T-helper 17 cell (primary cell): ENCODE measurements at places on chromosomes 16 and 17. TPM values are rescaled to one million over a fixed set of nuclear protein-coding genes. Genes with fewer than 3 reads are reported as not detected.
A peak's percentile ranks its signal among the peaks of the same experiment; 100 is the strongest.

GRCh38 chr16:88430185-88430523, 22.9 kb upstream of the ZFPM1 start:
- H3K27ac ChIP-seq: peak overlapping the region; percentile 9
- H3K27me3 ChIP-seq: no peaks in the 10 kb centered on the region
- H3K4me1 ChIP-seq: peaks cover 3% of the 10 kb centered on the region
- DNase-seq: no peak

- H3K36me3 ChIP-seq: no peaks in the 10 kb centered on the region
- no peak for DNase-seq
- no peak overlapping the region for H3K4me3 ChIP-seq
- H3K27me3 ChIP-seq: no peaks in the 10 kb centered on the region
- no peak overlapping the region for H3K27ac ChIP-seq
Measured at GRCh38 chr17:52762147-52762793, 603.8 kb upstream of the CA10 start.

DNA sequence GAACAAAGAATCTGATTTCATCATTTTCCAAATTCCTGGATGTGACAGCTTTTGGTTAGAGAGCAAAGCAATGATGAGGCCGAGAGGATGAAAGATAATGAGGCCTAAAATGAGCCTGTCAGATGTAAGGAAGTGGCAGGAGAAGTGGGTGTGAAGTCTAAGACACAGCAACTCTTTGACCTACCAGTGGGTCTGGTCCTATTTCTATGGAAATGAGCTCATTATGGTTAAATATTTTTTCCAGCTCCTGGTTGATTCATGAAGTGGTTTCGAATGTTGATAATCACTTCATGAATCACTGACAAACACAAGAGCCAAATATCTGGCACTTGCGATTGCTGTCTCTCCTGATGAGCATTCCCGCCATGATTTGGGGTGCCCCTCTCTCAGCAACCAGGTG, 273.3 kb upstream of the CDH5 start:
- H3K4me1 ChIP-seq: no peaks in the 10 kb centered on the region
- no peaks in the 10 kb centered on the region for H3K36me3 ChIP-seq
- H3K27me3 ChIP-seq: peaks cover 22% of the 10 kb centered on the region

DNA sequence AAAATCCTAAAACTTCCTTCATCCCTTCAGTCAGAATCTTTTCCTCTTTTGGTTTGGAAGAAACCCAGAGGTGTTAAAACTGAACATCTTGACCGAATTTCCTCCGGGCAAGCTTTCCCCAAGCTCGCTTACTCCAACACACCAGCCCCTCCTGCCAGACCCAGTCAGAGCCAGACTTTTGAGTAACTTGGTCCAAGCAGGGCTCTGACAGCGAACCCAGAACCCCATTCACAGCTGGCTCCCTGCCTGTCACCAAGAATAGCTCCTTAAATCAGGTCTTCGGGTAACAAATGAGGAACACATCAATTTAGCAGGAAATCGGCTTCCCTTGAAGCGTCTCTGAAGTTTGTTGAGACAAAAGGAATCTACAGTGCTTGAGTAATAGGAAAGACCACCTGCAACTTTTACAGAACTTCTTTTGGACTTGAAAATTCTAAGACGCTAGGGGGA, 27.3 kb downstream of the GAS7 start:
- no peak overlapping the region for H3K4me3 ChIP-seq
- no peaks in the 10 kb centered on the region for H3K36me3 ChIP-seq
- DNase-seq: no peak
- peaks cover 18% of the 10 kb centered on the region for H3K27me3 ChIP-seq

- H3K36me3 ChIP-seq: no peaks in the 10 kb centered on the region
- H3K27me3 ChIP-seq: peaks cover 10% of the 10 kb centered on the region
- H3K4me1 ChIP-seq: peaks cover 7% of the 10 kb centered on the region
- no peak overlapping the region for H3K27ac ChIP-seq
- H3K4me3 ChIP-seq: no peak overlapping the region
- no peak for DNase-seq
Measured at GRCh38 chr17:73118951-73119391, 26.5 kb upstream of the SLC39A11 start.

- peak within 1 kb of the TSS; percentile 96 for H3K4me3 ChIP-seq
- H3K36me3 ChIP-seq: no peaks in the 10 kb centered on the region
- peak within 1 kb of the TSS; percentile 98 for H3K27ac ChIP-seq
Measured at GRCh38 chr17:58691701-58692238, at the start of gene TEX14. Gene TEX14, minus strand, starts transcription at chr17:58692045. Its CDS starts 40,044 bp downstream, at chr17:58652001.

DNA sequence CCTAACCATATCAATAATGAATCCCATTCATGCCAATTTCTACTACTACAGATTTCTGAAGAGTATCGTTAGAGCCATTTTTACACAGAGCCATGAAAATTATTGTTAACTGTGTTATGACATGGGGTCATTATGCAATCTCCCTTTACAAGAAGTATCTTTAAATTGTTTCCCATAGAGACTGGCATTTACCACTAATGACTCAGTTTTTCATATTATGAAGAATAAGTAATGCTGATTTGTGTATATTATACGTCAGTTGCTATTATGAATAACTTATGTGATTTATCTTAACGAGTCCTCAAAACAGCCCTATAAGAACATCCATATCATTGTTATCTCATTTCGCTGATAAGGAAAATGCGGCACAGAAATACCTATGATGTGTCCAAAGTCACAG, 173.8 kb downstream of the KCNJ2 start:
- H3K27me3 ChIP-seq: no peaks in the 10 kb centered on the region
- H3K36me3 ChIP-seq: no peaks in the 10 kb centered on the region
- H3K4me3 ChIP-seq: no peak overlapping the region
- no peak overlapping the region for H3K27ac ChIP-seq
- peaks cover 5% of the 10 kb centered on the region for H3K4me1 ChIP-seq

DNA sequence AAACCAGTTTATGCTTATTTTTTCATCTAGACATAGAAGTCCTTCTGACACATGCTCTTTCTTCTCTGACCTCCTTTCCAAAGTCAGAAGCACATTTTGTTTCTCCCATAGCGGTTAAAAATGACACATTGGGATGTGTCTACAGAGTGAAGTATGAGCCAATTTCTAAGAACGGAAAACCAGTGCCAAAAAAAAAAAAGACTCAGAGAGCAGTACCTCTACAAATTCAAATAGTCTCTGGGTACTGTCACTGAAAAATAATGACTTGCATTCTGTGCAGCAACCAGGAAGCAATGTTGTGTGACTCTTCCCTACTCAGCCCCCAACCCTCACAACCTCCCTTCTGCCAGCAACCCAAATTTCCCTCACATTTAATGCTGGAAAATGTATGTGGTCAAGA, 145.5 kb upstream of the PMFBP1 start:
- no peak overlapping the region for H3K4me3 ChIP-seq
- H3K4me1 ChIP-seq: no peaks in the 10 kb centered on the region

DNA sequence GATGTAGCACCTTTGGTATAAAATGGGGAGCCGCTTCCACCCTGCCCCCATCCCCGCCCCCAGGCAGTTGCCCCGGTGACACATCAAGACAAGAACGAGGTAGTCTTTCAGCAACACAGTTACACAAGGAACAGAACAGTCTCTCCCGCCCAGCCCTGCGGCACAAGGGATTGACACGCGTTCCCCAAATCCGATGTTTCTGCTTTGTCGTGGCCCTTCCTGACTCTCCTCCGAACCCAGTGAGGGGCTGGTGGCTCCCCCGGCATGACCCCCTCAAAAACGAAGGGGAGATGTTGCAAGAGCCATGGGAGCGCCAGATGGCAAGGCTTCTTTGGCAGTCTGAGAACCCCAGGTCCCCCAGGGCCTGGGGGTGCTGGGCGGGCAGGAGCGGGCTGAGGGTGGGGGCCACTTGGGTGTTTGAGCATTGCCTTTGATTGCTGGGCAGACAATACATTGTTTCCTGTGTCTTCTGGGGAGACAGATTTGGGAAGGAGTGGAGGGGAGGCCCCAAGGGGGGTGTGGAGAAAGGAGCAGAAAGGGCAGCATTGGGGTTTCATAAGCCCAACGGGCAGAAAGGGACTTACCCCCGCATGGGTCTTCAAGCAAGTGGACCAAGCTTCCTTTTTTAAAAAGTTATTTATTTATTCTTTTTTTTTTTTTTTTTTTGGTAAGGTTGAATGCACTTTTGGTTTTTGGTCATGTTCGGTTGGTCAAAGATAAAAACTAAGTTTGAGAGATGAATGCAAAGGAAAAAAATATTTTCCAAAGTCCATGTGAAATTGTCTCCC, 16.6 kb downstream of the COL1A1 start:
- DNase-seq: no peak
- H3K27ac ChIP-seq: no peak overlapping the region
- no peak overlapping the region for H3K4me3 ChIP-seq
- H3K27me3 ChIP-seq: no peaks in the 10 kb centered on the region
- H3K36me3 ChIP-seq: no peaks in the 10 kb centered on the region
- H3K4me1 ChIP-seq: peaks cover 17% of the 10 kb centered on the region

PLLP gene
- 0.16 TPM for total RNA-seq

GRAP gene
- 26.7 TPM for total RNA-seq

LSM12 gene
- 46.5 TPM for total RNA-seq

TNS4 gene
- total RNA-seq: 0.77 TPM

MYH3 gene
- 2.8 TPM for total RNA-seq

TPPP3 gene
- 0.70 TPM for total RNA-seq
